ENCODE measurements at places on chromosomes 12 and 14. TPM values are rescaled to one million over a fixed set of nuclear protein-coding genes. Genes with fewer than 3 reads are reported as not detected.

DNA sequence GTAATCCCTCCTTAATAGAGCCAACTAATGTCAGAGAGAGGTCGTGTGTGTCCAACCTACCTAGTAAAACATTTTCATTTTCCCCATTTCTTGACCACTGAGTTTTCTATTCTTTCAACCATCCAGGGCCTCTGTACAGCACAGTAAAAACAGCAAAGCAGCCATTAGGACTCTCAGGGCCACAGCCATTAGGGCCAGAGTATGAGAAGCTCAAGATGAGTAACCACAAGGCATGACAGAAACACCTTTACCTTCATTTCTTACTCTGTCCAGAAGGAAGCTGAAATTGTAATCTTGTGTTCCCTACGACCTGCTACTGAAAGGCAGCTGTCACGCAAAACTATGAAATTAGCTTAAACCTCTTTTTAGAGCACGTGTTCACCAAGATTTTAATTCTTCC is 2.3 kb downstream of the SPPL3 start:
- DNase-seq, result no peak

DNA sequence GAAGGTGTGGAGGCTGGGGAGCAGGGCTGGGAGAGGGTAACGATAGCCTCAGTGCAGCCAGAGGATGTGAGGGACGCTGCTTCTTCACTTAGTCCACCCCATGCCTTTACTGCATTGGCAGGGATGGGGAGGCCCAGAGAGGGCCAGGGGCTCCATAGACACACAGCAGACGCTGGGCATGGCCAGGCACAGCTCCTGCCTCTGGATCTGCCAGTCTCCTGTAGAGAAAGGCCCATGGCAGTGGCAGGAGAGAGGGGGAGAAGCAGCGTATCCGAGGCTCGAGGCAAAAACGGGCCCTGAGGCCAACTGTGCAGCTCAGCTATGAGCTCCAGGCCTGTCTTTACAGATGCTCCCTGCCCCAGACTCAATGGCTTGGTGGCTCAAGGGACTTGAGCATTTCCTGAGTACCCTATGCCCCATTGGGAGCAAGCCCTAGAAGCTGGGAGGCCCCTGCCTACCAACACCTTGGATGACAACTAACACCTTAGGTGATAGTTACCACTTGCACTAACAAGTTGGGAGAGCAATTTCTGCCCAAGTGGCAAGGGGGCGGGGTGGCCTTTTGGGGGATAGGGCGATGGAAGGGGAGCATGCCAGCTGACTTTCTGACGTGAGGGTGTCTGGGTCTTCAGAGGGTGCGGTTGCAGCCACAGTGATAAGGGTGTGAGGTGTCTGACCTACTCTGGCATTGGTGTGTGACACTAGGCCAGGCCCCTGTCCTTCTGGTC is 5.0 kb upstream of the LBHD2 start:
- no peak for DNase-seq

DNA sequence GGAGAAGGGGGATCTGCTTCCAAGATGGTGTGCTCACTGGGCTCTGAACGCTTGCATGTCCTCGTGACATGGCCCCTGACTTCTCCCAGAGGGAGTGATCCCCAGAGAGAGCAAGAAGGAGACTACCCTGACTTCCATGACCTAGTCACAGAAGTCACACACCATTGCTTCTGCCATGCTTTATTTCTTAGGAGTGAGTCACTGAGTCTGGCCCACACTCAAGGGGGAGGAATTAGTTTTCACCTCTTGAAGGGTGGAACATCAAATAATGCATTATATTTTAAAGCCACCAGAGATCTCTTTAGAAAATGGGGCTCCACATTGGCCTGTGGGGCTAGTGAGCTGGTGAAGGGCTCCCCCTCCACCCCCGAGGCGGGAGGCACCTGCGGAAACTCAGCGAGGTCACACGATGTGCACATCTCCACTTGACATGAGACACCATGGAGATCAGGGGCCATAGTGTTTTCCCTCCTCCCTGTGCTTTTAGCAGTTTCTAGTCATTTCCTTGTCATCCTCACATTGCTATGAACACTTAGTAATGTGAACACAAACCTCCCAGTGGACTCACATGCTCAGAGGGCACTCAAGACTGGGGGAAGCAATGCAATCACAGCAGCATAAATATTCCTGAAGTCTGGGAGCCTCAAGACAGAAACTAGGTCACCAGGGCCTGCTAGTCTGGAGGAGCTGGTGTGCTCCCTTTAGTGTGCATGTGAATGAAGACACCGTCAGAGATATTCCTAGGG is 87.4 kb upstream of the FZD10 start:
- no peak for DNase-seq

Gene PLEKHG7
- total RNA-seq, result not detected

GRCh38 chr14:71711125-71711524 is 221.1 kb upstream of the RGS6 start:
- DNase-seq, result no peak

DNA sequence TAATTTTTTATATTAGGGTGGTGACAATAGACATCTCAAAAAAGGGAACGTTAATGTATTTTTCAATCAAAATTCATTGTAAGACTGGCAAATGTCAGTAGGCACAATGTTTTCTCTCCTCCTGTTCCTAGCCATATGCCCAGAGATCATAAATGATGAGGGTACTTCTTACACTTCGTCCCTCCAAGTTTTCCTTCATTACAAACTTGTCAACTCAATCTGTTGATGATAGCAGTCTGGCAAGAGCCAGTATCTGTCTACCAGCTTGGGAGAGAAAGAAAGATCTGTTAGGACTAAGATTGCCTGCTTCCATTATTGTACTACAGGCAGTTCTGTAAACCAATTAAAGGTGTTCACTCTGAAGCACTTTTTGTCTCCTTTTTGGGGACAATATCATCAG is 130.9 kb upstream of the DAAM1 start:
- DNase-seq, result no peak

GRCh38 chr12:120783197-120783596 is 57.6 kb downstream of the ACADS start:
- DNase-seq, result peak; percentile 7

DNA sequence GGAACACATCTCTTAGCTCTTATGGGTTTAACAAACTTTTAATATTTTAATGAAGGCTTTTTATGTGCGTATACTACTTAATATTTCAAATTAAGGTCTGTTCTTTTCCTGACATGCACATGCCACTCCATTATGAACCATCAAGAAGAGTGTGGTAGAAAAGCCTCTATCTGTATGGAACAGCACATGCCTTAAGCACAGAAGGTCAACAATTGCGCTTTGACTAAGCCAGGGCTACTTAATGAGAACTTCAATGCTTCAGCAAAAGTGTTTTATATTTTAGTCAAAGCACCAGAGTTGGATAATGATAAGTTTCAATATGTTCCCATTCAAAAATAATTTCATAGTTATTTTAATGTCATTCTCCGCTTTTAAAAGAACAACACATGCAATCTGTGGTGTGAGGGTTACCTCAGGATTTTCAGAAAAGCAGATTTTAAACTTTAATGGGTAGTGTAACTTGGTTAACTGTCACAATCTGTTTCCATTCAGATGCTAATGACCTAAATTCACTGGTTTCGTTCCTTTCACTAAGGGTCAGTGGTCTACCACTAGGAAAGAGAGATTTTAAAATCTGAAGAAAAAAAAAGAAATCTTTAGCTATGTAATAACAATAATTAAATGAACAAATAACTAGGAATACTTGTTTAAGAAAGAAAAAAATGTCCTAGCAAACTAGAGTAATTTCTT is 193.4 kb upstream of the NOVA1 start:
- no peak for DNase-seq

- no peak for DNase-seq
Observed at GRCh38 chr12:39440101-39440500, 2.8 kb downstream of the KIF21A start.
